ENCODE measurements at places on chromosomes 2 and 18. TPM values are rescaled to one million over a fixed set of nuclear protein-coding genes. Genes with fewer than 3 reads are reported as not detected.

GRCh38 chr2:151842830-151843690 is 14.8 kb upstream of the ARL5A start:
- ATAC-seq, result no peak

- ATAC-seq, result no peak
Measured at GRCh38 chr18:48954886-48955819, 4.4 kb upstream of the SMAD7 start.

RIT2 gene
- total RNA-seq, result 1.7 TPM

GRB14 gene
- 2.2 TPM for total RNA-seq

GCG gene
- not detected for total RNA-seq

DNA sequence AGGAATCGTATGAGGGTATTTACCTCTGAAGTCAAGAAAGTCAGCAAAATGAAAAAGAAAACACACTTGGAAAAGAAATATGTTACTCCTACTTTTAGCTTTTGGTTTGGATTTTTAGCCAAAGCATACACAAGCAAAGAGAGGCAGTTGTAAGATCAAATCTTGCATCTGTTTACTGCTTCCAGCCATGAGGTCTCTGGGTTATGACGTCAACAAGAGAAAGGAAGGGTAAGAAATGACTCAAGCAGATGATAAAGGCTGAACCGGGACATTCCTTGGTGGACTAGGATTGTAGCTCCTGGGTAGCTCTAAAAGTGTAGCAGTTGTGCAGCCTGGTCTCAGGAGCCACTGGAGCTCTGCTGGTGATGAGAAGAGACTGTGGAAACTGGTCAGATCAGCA is 16.8 kb downstream of the CTNNA2 start:
- ATAC-seq, result no peak
